ENCODE measurements at places on chromosomes 2 and 18.

GRCh38 chr2:20273042-20273441 lies 48.1 kb upstream of the SDC1 start:
- DNase-seq, result peak; percentile 23

GRCh38 chr18:69838620-69839411 lies 108.9 kb downstream of the CD226 start:
- DNase-seq, result no peak

DNA sequence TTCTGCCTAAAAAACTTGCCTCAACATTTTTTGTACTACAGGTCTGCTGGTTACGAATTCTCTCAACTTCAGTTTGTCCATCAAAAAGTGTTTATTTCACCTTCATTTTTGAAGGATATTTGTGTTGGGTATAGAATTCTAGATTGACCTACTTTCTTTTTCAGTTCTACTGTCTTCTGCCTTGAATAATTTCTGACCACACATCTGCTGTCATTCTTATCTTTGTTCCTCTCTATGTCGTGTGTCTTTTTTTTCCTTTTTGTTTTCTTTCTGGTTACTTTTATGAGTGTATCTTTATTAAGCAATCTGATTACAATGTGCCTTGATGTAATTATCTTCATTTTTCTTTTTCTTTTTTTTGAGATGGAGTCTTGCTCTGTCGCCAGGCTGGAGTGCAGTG lies 25.3 kb downstream of the ADCY3 start:
- no peak for DNase-seq

- DNase-seq, result no peak
Observed at GRCh38 chr18:68445136-68445535, 269.8 kb downstream of the TMX3 start.

DNA sequence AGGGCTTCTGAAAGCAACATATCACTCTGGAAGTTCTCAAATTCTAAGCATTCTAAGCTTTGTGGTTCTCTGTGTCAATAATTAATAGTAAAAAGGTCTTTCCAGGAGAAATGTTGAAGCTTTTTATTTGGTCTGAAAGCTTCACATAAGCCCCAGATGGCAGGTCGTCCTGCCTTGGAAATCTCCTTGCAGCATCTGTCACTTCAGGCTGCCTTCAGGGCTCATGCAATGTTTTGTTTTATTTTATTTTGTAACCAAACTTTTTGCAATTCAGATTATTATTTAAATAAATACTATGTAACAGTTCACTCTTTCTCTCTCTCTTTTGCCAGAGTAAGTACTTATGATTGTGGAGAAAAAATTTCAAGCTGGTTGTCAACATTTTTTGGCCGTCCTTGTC lies 46.7 kb upstream of the FHOD3 start:
- DNase-seq, result no peak

DNA sequence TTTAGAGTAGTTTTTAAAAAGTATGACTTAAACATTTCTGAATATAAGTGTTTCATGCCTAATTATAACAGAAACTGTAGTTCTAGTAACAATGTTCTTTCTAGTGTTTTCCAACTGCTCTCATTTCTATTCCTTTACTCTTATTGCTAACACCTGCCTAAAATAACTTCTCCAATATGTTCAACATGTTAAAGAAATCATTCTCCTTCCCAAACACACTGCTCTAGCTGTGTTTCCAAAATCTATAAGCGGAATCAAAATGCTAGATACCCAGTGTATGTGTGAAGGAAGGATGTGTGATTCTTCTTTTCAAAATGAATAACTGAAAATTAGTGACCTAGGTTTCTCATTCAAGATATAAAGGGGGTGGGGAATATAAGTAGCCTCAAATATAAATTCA lies 89.1 kb downstream of the ATAD2B start:
- DNase-seq, result no peak

DNA sequence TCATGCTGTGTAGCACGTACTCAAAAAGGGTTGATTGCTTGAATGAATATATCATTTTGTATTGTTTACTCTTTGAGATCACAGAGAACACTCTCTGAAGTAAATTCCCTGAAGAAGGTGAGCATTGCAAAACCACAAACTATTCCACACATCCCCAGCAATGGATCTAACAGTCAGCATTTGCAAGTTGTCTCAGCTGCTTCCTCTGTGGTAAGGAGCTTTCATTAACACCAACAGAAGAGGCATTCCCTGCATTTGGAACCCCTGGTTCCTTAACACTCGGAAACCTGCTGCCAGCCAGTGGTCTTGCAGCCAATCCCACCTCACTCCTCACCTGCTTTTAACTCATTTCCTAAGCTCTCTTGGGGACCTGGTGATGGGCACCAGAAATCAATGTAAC lies 108.4 kb downstream of the IRS1 start:
- no peak for DNase-seq

- DNase-seq, result peak; percentile 25
Observed at GRCh38 chr2:234630801-234631261, 133.9 kb upstream of the ARL4C start.

DNA sequence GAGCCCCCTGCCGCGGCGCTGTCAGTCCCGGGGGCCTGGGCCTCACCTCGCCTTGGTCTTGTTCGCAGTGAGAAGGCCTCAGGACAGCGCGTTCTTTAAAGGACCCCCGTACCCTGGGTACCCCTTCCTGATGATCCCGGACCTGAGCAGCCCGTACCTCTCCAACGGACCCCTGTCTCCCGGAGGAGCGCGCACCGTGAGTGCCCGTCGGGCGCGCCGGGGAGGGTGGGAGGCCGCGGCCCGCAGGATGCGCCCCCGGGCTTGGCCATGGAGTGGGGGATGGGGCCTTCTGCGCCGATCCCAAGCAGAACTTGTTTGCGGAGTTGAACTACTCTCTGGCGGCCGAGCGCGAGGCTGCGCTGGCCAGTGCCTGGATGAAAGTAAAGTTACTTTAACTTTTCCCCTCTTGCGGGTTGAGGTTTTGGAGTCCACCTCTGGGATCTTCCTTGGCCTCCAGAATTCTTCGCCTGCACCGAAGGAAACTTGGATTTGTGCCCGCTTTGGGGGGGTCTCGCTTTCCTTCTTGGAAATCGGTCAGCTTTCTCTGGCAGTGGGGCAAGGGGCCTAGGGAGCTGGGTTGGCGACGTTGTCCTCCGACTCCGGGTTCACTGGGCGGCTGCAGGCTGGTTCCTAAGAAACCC lies 1.2 kb downstream of the TCF7L1 start:
- DNase-seq, result peak; percentile 42

- no peak for DNase-seq
Observed at GRCh38 chr18:10591896-10592295, 66.1 kb downstream of the NAPG start.

DNA sequence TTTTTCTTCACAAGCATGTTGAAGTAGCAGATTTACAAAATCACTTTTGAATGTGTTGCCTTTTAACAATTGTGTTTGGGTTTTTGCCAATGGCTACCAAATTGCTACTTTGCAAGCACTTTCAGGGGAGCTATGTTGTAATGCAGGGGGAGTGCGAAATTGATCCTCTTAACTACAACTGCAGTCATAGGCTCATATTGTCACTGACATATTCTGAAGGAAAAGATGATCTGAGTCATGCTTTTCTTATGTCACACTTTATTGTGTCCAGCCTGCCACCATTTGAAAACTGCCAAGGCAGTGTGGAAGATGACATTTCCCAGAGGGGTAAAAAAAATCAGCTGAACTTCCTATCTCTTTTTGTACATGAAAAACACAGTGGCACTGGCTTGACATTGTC lies 74.9 kb downstream of the GPD2 start:
- peak; percentile 5 for DNase-seq

- peak; percentile 83 for DNase-seq
Observed at GRCh38 chr2:144430722-144431391, 89.1 kb downstream of the ZEB2 start.

GRCh38 chr18:58322464-58322863 lies 278.4 kb downstream of the NEDD4L start:
- DNase-seq, result no peak

DNA sequence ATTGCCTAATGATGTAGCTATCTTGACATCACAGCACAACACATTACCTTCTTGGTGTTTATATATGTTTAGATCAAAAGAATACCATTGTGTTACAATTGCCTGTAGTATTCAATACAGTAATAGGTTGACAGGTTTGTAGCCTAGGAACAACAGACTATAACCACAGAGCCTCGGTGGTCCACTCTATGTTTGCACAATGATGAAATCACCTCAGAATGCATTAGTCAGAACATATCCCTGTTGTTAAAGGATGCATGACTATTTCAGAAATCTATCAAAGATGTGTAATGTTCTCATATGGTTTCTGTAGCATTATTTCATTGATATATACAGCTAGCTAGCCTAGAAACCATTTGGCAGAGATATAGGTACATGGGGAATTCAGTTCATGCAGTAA lies 8.9 kb downstream of the METTL5 start:
- peak; percentile 64 for DNase-seq

GRCh38 chr18:36829362-36830157 lies 633 bp downstream of the KIAA1328 start:
- peak; percentile 25 for DNase-seq

- DNase-seq, result no peak
Observed at GRCh38 chr18:33673689-33674088, 95.7 kb downstream of the ASXL3 start.

GRCh38 chr2:147865560-147865959 lies 20.7 kb downstream of the ACVR2A start:
- DNase-seq, result no peak

- no peak for DNase-seq
Observed at GRCh38 chr2:121388371-121388770, 103.4 kb upstream of the TFCP2L1 start.
